ENCODE measurements at places on chromosomes 13 and 19.

- DNase-seq: no peak
Measured at GRCh38 chr19:18433735-18434398, 4.1 kb downstream of the ISYNA1 start.

DNA sequence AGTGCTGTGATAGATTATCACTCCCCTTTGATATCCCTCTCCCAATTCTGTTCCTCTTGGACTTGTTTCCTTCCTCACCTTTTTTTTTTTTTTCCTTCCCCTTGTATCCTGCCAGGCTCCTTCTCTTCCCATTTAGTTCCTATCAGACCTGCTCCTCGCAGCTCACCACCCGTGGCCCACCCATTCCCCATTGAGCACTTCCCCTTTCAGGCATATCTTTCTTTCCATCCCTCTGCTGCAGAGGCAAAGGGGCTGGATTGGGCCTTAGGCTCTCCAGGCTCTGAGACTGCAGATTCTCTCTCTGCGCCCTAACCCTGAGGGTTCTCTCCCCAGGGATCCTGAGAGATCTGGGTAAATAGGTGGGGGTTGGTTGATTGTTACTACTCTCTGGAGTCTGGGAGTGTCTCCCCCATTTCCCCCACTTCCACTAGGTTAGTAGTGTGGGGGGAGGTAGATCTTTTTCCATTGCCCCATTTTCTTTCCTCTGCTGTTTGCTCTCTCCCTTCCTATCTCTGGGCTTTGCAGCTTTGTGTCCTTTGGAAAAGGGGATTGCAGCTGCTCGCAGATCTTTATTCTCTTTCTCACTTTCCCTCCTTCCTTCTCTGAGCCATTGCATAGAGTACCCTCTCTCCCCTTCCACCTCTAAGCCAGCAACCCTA lies 2.3 kb downstream of the ARHGAP35 start:
- no peak for DNase-seq

DNA sequence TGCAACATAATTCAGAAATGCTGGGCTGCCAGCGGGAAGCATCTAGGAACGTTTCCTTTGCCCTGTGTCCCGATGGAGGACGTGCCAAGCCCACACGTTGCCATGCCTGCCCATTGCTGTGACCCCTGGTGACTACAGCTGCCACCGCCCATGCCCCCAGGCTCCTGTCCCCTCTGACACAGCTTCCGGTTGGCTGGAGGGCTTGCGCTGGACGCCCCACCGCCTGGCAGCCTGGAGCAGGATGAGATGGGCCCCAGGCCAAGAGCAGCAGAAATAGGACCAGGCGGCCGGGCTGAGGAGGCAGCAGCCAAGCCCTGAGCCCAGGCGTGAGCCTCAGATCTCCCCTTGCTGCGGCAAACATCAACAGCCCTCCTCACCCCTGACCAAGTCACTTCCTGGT lies 125.9 kb downstream of the COL4A2 start:
- no peak for DNase-seq

DNA sequence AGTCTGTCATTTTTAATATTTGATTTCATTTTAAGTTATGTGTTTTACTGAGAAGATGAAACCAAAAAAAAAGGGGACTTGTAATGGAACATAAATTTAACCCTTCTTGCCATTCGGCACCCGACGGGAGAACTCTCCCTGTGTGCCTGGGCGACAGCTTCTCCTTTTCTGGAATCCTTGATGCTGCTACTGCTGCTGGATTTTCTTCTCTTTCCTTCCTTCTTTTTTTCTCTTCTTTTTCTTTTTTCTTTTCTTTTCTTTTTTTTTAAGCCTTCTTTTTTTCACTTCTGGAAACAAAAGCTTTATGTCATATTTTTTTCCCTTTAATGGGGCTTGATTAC lies 11.1 kb upstream of the ZNF536 start:
- DNase-seq: no peak

DNA sequence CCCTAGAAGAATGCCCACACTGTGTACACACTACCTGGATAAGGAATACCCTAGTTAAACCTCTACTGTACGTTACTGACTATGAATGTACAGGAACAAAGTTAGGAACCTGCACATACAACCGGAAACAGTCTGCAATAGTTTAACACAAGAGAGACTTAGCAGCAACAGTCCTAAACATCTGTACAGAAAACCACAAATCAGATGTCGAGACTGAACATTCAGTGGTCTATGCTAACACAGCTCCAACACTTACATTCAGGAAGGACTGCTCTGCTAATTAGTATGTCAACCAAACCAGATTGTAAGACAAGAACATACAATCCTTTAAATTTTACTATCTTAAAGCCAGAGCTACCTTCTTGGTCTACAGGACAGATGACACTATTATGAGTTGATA lies 104.9 kb downstream of the ZNF429 start:
- DNase-seq: no peak

- DNase-seq: no peak
Measured at GRCh38 chr19:413756-414420, 4.9 kb upstream of the C2CD4C start.

DNA sequence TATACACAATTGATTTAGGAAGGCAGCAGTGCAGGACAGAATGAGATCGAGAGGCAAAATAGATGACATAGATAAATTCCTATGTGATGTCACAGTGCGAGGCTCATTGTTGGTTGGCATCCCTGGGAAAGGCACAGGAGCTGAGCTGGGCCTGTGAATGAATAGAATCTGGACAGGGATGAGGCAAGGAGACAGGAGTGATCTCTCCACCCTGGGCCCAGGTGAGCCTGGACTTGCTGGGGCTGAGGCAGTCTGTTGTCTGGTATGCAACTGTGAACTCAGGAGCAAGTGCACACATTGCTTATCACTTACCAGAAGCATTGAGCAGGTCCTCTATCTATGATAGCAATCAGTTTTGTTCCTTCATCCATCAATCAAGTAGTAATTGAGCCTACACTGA lies 48.2 kb upstream of the ESD start:
- no peak for DNase-seq

DNA sequence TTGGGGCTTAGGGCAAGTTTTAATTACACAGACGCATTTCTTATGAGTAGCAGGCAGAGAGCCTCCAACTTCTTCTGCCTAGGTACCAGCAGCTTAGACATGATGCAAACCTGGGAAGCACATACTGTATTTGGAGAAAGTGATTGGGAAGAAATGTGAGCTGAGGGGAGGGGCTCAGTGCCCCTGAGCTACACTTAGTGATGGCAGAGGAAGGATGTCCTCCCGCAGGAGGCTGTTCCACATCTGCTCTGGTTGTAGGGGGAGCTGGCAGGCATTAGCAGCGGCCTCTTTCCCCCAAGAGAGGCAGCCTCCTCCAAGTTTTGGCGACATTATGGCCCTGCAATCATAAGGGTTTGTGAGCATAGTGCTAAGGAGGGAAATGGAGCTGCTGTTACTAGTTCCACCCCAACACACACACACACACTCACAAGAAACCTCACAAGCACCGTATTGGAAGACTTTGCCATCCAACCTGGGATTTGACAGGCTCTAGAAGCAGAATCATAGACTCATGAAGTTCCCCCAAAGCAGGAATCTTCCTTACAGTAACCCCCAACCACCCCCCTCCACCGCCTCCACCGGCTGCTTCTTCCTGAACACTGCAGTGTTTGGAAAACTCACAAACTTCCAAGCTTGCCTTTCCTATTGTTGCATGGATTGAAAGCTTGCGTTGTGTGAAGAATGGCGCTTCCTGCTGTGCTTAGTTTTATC lies 3.3 kb downstream of the ALOX5AP start:
- no peak for DNase-seq

GRCh38 chr13:95434111-95434510 lies 118.4 kb upstream of the CLDN10 start:
- no peak for DNase-seq

DNA sequence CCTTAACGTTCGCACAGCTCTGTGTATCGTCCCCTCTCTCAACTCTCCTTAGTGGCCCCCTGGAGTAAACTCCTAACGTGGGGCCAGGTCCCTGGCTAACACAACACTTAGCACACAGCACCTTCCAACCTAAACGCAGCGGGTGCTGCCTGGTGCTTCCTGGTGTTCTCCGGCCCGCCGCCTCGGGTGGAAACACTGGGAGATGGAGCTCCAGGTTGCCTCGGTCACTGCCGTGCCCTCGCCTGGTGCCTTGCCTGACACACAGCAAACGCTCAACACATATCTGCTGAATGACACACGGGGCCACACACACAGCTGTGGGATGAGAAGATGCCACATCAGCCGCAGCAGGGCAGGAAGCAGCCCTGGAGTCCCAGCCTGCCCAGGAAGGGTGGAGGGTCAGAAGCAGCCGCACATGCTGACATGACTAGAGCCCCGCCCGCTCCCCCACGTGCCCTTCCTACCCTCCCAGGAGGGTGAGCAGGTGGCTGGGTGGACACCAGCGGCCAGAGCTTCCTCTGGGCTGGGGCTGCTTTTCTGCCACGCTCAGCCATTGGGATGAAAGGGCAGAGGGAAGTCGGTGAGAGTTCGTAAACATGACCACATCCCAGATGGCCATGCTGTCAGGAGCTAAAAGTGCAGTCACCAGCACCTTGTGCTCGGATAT lies 6.6 kb downstream of the PEPD start:
- no peak for DNase-seq

DNA sequence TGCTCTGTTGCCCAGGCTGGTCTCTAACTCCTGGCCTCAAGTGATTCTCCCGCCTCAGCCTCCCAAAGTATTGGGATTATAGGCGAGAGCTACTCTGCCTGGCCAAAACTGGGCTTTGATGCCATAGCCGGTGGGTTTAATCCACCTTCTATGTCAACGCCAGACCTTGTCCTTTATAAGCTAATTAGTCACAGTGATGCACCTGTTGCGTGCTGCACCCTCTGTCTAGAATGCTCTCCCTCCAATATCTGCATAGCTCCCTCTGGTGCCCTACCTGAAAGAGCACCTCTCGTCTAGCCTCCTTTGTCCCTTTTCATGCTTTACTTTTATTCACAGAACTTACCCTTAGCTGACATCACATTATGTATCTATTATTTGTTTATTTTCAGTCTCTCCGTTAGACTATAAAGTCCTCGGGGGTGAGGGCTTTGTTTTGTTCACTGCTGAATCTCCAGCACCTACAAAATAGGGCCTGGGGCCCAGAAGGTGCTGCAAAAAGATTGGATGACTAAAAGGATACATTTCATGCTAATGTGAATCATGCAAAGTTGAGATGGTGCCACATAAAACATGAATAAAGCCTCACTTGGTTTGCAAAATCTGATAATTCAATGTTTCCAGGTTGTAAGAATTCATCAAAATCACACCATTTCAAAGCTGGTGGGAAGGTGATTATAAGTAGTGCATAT lies 148.1 kb downstream of the USP12 start:
- no peak for DNase-seq

- DNase-seq: no peak
Measured at GRCh38 chr13:49108196-49108595, 111.9 kb upstream of the MLNR start.

DNA sequence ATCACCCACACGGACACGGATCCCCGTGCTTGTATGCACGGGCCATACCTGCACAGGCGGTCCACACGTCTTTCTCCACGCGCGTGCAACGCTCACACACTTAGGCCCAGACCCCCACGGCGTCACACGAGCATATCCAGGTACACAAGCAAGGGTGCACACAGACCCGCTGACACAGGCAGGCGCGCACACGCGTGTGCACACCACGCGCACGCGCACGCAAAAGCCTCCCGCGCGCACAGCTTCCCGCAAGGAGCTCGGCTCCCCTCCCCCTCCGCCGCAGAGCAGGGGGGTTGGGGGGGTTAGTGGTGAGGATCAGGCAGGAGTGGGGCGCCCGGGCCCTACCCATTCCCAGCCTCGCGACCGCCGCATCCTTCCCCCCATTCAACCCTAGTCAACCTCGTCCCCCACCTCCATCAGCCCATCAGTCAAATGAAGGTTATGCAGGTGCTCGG lies 407 bp downstream of the RAB3A start:
- peak; percentile 32 for DNase-seq

GRCh38 chr13:93769101-93769500 lies 542.5 kb downstream of the GPC6 start:
- DNase-seq: no peak

DNA sequence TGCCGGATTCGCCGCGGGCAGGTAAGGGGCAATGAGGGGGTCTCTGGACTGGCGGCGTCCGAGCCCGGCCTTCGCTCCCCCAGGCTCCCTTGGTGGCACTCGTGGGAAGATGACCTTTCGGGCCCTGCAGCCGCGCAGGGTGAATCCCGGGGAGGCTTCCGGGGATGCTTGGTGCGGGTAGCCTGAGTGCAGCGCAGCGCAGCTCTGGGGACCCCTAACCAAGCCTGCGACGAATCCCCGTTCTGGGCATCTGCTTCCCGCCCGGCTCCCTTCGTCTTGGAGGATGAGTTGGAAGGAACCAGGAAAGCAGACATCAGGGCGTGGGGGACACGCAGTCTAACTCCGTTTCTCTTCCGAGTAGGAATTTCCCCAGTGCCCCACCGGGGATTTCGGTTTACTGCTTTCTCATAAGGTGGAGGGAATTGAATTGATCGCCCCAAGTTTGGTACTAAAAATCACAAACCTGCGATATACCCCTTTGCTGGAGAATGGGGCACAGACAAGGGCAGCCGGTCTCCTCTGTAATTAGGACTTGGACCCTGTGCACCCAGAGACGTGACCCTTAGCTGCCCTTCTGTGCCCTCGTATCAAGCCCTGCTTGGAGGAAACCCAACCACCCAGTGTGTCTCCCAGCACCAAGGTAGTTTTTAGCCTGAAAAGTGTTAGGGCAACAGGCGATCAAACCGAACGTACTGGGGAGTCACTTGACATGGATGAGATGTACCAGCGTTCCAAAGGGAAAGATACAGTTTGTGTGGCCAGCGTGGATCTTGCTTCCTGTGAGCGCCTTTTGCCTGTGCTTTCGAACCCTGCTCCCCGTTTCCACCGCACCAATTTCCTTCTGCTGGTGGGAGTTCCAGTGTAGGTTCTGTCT lies 1.0 kb downstream of the GPC5 start:
- no peak for DNase-seq

GRCh38 chr13:48532256-48532505 lies 699 bp downstream of the RCBTB2 start:
- no peak for DNase-seq

DNA sequence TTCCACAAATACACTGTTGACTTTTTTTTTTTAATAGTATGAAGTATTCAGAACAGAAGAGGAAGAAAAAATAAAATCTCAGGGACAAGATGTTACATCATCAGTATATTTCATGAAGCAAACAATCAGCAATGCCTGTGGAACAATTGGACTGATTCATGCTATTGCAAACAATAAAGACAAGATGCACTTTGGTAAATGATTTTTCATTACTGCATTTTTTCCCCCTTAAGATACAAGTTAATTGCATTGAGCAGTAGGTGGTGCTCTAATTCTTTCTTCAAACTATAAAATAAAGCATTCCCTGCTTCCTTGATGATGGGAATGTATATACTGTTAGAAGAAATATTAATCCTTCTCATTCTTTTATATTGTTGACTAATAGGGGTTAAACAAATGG lies 17.1 kb downstream of the UCHL3 start:
- DNase-seq: no peak

DNA sequence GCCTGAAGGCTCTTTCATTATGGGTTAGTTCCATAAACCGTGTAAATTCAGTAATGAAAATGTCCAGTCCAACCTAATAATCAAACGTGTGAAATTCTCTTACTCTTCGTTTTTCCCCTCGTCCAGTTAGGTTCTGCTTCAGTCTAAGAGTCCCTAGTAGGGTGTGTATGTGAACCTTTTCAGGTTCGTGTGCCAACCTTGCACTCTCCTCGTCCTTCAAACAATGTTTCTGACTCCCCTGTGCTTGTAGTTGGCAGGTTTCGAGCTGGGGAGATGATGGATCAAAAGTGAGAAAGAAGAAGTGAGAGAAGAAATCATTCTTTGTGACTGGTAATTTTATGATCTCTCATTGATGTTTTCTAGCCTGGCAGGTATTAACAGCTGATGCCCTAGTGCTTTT lies 366.1 kb downstream of the GPC5 start:
- no peak for DNase-seq

- DNase-seq: no peak
Measured at GRCh38 chr19:16520074-16520973, 21.9 kb downstream of the CHERP start.
